ENCODE measurements at places on chromosomes 2 and 18.

DNA sequence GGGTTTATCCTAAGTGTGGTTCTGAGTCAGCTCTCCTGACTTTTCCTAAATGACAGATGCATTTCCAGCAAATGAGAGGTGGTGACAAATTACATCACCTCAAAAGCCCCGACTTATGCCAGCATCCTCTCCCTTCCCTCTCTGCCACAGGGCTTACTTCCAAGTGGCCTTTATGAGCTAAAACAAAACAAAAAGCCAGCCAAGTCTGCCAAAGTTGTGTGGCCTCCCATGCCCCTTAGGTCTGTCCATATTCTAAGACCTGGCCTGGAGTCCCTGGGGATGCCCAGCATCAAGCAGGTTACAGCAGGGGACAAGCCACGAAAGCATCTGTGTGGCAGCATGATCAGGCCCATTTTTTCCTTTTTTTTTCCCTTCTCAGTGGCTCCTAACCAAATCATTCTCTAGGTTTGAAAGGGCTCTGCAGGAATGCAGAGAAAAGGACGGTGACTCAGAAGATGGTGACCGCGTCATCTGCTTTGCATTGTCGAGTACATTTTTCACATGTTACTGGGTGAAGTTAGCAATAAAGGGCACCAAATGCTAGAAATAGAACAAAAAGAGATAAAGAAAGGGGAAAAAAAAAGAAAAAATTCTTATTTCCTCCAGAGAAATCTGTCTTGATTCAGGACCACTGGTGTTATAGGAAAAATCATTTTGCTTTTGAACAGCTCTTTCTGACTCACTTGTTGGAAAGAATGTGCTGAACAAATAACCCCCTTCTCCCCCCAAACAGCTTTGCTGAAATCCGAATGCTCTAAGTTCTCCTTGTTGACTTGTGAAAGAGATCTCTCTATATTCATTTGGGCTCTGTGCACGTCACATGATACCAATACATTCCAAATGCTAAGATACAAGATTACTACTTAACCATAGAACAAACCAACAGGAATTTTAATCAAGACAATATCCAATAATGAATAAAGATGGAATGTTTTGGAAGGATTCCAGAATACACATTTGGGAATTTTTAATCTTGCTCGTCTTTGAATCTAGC lies 178.7 kb downstream of the EN1 start:
- DNase-seq = no peak

GRCh38 chr2:156909983-156910382 lies 347.5 kb upstream of the GALNT5 start:
- DNase-seq = no peak

- DNase-seq = no peak
These were observed 284.6 kb downstream of the MBD5 start for GRCh38 chr2:148305476-148305875.

GRCh38 chr2:42851186-42851585 lies 58.8 kb upstream of the HAAO start:
- DNase-seq = no peak

DNA sequence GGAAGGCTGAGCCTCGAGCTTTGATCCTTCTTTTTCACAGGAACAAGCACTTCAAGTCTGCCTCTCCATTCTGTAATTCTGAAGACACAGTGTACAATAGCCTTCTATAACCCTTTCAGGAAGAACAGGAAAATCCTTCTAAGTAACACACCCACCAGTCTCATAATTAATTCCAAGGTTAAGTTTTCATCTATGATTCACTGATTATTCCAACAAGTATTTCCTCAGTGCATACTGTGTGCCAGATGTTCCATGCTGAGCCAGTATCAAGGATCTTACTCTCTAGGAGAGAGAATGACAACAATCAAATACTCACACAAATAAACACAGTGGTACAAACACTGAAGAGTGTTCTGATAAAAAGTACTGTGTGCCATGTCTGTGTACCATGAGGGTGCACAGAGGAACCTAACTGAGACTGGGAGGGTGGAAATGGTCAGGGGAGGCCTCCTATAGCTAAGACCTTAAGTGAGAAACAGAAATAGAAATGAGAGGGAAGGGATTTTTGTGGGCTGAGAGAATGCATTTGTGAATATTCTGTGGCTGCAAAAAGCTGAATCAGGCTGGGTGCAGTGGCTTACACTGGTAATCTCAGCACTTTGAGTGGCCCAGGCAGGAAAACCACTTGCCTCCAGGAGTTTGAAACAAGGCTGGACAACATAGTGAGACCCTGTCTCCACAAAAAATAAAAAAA lies 7.3 kb upstream of the MTLN start:
- peak; percentile 20 for DNase-seq

DNA sequence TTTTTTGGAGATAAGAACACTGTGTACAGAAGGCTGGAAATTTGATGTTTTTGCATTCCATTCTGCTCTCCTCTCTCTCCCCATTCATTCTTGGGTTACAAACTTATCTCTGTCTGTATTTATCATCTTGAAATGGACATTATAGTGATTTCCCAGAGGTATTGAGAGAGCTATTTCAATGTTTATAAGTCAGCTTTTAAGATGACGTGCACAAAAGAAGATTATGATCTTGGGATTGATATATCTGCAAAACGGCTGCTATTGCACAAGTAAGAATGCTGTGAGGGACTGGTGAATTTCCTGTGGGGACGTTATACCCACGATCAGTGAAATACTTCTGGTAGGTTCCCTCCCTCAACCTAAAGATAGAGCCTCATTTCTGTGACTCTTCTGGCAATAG lies 61.0 kb upstream of the DTNA start:
- no peak for DNase-seq

DNA sequence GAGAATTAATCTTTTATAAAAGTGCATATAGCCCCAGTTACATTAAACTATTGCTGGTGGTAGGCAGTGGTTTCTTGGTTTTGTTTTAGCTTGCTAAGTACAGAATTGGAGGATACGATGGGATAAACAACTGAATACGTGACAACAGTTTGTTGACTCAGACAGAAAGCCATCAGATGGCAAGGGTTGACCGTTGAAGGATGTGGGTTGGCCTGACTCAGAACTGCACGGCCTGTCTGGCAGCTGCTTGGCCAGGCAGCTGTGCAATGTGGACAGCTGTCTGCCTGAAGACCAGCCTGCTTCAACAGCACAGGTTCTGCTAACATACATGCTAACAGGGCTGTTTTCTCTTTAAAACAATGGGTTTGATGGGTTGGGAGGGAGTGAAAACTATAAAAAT lies 46.6 kb downstream of the PRKRA start:
- DNase-seq = no peak

- DNase-seq = no peak
These were observed 2.8 kb downstream of the RHOB start for GRCh38 chr2:20449501-20450200.

- DNase-seq = no peak
These were observed 1.5 kb downstream of the RND3 start for GRCh38 chr2:150485871-150486538.

DNA sequence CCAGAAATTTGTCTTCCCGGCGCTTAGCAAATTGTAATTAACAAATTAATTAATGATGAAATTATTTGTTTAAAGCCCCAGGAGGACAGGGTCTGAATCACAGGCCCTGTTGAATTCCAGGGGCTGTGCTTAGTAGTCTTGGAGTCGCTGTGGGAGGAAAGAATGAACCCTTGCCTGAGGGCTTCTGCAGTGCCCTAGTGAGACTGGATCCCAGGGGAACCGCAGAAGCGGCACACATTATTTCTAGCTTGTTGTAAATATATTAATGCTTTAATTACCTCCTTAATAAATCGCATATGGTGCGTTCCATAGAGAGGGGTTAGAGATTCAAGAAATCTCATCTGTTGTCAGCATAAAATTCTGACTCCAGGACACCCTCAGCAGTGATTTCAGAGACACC lies 235.4 kb downstream of the CELF4 start:
- no peak for DNase-seq

DNA sequence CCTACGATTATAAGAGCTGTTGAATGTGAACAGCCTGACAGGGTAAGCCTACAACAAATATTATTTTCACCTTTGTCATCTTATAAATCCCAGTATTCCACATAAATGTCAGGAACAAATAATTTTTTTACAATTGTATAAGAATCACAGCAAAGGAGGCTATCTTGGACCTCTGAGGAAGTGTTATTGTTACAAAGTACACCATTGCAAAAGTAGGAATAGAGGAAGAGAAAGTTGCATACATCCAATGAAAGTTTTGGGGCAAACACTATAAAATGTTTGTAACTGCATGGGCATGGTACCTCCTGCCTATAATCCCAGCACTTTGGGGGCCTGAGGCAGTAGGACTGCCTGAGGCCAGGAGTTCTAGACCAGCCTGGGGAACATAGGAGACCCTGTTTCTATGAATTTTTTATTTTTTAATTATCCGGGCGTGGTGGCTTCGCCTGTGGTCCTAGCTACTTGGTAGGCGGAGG lies 715 bp upstream of the MEMO1 start:
- DNase-seq = no peak

DNA sequence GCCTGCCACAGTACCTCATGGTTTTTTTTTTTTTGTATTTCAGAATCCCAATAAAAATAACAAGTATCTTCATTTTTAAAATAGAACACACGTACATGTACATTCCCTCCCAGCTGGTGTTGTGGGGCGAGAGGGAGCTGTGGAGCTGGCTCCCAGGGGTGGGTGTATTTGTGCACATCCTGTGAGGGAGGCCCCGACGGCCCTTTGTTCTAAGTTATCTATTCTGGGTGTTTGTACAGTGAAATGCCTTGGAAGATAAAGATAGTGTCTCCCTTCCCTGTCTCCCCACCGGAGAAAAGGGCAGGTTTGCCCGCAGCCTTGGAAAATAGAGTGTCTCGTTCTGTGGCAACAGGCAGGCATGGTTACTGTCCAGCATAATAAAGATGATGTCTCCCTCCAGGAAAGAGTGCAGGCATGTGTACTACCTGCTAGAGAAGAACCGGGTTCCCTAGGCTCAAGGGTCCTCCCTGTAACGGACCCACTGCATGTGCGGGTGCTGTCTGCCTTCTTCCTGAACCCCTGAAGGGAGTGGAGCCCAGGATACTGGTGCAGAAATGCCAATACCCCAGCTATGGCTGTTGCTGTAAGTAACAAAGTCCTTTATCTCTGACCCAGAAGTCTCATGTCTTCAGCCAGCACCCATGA lies 12.1 kb upstream of the ALLC start:
- DNase-seq = no peak

GRCh38 chr2:150802635-150803034 lies 315.2 kb upstream of the RND3 start:
- no peak for DNase-seq

DNA sequence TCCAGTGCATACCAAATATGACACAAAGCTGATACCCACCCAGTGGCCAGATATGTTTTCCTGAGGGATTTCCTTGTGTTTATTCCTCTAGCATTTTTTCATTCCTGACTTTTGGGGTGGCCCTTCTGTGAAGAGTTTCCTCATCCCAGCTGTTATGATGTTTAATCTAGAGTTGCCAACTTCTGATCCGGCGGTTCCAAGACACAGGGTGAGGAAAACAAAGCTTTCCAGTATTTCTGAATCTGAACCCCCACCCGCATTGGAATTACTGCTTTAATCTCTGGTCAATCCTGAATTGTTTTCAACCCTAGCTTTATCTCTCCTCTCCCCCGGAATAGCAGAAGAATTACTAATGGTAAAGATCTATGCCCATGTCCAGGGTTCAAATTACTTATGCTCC lies 39.2 kb upstream of the PNPT1 start:
- no peak for DNase-seq

All from epithelial cell of prostate (primary cell).